Stimulated activated CD4-positive, alpha-beta T cell treated with anti-CD3 and anti-CD28 coated beads, Interleukin-2, amount 100 ng/mL, for 24 hours (primary cell): ENCODE measurements at places on chromosomes 11 and 22.

GRCh38 chr22:48305726-48306235 is 1521.9 kb downstream of the BRD1 start:
- no peak for DNase-seq

DNA sequence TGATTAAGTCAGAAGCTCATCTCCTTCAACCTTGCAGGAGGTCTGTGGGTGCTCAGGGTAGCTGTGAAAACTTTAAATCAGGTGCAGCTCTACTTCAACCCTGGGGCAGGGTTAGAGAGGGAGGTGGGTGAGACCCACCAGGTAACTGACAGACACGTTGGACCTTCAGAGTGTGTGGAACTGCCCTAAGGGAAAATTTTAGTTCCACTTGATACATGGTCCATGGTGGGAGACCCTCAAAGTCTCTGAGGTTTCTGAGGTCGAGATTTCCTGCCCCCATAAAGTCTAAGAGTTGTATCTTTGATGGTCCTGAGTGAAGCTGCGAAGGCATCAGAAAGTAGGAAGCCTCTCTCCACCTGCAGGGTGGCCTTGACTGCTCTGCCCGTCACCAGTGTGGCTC is 23.9 kb upstream of the NNMT start:
- DNase-seq = no peak

GRCh38 chr11:79637219-79637618 is 196.4 kb upstream of the TENM4 start:
- no peak for DNase-seq

DNA sequence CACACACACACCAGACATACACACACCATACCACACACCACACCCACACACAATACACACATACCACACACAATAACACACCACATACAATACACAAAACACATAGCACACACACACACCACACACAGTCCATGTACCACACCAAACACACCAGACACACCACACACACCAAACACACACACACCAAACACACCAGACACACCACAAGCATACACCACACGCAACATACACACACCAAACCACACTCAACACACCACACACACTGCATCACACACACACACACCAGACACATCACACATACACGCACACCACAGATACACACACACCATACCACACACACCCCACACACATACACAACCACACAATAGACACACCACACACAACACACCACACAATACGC is 54.8 kb downstream of the IGSF9B start:
- DNase-seq = no peak

DNA sequence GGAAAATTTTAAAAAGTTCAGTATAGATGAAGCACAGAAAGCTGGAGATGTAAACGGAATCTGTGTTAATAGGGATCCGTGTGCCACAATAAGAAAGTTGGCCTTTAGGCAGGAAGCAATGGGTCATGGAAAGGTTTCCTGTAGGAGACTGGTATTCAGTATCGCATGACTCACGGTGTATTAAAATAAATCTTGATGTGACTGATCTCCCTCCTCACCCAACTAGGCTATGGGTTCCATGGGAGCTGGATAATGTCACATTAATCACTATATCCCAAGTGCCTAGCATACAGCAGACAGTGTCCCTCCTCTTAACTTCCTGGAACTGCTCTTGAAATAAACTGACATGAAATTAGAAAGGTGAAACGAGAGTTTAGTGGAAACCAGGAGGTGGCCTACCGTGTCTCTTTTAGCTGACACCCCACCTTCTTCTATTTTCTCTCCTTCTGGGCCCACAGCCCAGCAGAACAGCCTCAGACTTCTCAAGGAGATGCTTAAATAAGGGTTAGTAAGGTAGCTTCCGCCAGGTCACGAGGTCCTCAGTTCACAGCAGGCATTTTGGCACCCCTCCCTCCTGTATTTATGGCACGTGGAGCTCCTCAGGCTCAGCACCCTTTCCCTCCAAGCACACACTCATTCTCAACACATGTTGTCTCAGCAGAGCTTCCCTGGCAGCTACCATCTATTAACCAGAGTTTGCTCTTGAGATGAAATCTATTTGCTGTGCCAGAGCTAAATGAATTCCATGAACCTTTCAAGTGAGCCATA is 118.8 kb downstream of the NXPE2 start:
- DNase-seq = no peak

GRCh38 chr22:39475902-39476301 is 19.1 kb downstream of the MGAT3 start:
- DNase-seq = no peak
